ENCODE measurements at places on chromosomes 5 and 9.
A peak's percentile ranks its signal among the peaks of the same experiment; 100 is the strongest.

DNA sequence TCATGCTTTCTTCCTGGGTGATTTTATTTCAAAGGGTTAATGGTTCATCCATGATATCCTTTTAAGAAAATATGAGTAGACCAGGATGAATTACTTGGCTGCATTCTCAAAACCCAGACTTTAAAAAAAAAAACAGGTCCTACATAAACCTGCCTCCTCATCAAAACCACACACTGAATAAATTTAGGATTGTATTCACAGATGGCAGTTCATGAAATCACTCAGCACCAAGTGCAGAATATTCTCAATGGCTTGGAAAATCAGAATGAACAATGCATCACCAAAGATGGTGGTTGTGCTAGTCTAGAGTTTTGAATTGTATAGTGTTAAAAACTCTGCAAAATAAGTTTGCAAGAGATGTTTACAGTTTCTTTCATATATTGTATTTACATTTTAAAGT, 145.4 kb upstream of the GRAMD2B start:
- DNase-seq, result no peak

- no peak for DNase-seq
Measured at GRCh38 chr5:38515646-38516045, 40.8 kb downstream of the LIFR start.

DNA sequence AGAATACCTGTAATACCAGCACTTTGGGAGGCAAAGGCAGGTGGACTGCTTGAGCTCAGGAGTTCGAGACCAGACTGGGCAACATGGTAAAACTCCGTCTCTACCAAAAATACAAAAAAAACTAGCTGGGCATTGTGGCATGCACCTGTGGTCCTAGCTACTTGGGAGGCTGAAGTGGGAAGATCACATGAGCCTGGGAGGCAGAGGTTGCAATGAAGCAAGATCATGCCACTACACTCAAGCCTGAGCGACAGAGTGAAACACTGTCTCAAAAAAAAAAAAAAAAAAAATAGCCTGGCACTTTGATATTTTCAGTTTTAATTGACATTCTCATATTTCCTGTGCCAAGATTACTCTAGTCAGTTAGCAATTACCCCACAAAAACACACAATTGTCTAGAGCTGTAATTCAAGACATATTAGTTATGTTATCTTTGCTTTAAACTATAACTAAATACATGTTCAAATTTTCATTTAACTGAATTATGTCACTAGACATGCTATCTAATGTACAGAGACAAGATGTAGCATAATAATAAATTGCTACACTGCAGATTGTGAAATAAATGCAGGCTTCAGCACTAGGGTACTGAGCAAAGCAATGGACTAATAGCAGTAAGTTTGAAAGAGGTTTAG, 378.2 kb upstream of the GRAMD2B start:
- no peak for DNase-seq

GRCh38 chr5:119036101-119036762, 34.7 kb upstream of the DMXL1 start:
- DNase-seq, result no peak

GRCh38 chr5:107444300-107444699, 226.4 kb downstream of the EFNA5 start:
- DNase-seq, result no peak

DNA sequence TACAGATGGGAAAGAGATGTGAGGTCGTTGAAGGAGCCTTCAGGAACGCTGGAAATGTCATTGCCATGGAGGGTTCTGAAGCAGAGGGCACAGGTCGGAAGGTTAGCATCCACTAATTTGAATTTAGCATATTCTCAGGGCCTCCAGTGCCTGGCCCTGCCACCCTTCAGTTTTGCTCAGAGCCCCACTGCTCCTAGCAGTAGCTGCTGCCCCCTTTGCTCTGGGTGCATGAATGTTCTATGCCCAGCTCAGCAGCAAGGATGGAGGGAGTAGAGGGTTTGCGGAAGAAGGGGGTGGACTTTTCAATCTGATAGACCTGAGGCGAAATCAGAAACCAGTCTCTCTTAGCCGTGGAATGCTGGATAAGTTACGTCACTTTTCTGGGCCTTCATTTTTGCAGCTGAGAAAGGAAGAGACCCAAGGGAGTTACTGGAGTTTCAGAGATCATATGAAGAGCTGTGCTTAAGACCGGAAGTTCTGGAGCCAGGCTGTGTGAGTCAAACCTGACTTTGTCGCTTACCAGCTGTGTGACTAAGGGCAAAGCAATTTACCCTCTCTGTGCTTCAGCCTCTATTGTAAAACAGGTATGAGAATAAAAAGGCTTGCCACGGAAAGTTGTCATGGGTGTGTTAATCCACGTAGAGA, 133.2 kb upstream of the PANK3 start:
- no peak for DNase-seq

- no peak for DNase-seq
Measured at GRCh38 chr5:28369418-28369817, 1331.0 kb upstream of the CDH9 start.

DNA sequence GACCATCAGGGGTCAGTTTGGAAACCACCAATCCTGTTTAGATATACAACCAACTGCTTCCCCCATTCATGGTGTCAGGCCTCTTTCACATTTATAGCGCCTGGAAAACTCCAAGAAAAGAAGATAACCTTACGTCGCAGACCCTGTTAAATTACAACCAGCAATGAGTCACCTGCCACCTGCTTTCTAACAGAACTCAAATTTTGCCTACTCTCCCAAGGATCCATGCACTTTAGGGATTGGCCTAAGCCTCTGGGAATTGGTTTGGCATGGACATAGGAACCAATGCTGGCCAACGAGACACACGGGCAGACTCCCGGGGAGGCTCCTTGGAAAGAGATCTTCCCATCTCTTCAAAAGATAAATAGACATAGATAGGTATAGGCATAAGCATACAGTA, 87.0 kb downstream of the FEM1C start:
- DNase-seq, result no peak

- no peak for DNase-seq
Measured at GRCh38 chr5:39717176-39717897, 292.6 kb upstream of the DAB2 start.

- no peak for DNase-seq
Measured at GRCh38 chr5:80816590-80816989, 143.6 kb upstream of the RASGRF2 start.

GRCh38 chr9:76525196-76525595, 66.2 kb downstream of the GCNT1 start:
- DNase-seq, result no peak

- DNase-seq, result no peak
Measured at GRCh38 chr5:10503997-10504793, 59.7 kb upstream of the ANKRD33B start.

DNA sequence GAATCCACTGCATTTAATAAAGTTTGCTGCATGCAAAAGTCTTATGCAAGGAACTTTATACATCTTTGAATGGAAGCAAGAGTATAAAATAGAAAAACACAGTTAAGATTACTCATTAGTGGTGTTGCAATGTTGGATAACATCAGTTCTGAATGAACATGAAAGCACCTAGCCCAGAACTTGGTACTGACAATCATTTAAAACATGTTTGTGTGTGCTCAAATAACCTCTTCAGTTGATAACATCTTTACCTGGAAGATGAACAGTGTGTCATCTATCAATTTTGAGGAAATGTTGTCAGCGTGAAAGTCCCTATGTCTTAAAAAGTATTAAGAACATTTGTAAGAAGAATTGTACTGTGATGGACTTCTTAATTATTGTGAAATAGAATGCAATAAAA, 370.4 kb upstream of the GRAMD2B start:
- DNase-seq, result no peak

DNA sequence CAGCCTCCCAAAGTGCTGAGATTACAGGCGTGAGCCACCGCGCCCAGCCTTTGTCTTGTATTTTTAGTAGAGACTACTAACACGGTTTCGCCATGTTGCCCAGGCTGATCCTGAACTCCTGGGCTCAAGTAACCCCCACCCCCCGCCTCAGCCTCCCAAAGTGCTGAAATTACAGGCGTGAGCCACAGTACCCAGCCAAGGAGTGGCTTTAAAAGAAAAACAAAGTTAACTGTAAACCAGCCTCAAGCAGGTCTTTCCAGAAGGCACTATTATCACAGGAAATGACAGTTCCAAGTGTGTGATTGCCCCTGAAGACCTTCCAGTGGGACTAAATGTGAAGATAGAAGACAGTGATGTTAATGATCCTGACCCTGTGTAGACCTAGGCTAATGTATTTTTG, 31.1 kb downstream of the SIL1 start:
- no peak for DNase-seq

DNA sequence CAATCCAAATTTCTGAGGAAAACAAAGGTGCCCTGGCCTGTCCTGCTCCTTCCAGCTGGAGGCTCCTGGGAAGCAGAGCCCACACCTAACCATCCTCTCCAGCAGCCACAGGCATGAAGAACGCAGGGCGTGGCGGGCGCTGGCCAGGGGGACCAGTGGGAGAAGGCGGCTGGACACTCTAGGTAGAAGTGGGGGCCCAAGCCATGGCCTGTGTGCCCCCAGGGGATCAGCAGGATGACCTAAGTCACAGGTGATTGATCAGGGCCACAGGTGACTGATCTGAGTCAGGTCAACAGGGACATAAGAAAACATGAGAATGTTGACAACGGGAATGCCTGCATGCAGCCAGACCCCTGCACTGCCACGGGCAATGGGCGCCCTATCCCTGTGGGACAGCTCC, 3.4 kb downstream of the QSOX2 start:
- DNase-seq, result no peak

DNA sequence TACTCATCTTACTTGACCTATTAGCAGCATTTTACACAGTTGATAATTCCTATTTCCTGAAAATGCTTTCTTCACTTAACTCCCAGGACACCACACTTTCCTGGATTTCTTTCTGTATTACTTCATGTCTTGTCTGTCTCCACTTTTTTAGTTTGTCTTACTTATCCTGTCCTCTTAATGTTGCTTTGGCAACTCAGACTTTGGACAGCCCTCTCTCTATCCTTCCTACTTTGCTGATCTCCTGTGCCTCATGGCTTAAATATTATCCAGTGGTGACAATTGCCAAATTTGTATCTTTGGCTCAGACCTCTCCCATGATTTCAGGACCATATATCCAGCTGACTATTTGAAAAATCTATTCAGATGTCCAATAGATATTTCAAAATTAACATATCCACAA, 39.8 kb upstream of the NUDT12 start:
- DNase-seq, result no peak

- peak; percentile 34 for DNase-seq
Measured at GRCh38 chr5:112492291-112492690, 73.2 kb upstream of the EPB41L4A start.

DNA sequence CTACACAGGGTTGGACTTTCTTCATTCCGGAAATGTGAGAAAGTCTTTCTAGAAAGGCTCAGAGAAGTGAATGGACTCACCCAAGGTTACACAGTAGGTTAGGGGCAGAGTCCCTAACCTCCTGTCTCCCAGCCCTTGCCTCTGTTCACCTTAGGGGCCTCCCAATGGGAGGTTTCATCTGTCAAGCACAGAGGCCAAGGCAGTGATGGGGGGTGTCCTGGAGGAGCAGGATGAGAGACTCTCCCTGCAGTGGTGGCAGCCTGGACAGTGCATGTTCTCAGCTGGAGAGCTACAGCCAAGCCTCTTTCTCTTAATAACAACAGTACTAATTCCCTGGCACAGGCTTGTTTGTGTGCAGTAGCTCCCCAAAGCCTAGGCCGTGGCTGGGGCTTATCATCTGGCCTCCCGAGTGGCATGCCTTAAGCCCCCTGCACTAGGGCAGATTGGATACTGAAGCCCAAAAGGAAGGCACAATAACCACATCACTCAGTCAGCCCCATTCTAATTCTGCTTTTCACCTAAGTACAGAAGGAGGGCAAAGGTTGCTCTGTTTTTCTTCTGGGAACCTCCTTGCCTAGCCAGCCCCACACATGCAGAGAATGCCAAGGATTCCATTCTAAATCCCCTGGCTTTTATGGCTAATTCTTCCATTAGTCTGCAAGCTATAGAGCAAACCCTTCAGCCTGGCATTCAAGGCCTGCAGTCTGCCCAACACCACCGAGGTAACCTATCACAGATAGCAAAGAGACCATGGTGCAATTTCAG, 50.2 kb upstream of the XPA start:
- DNase-seq, result no peak

DNA sequence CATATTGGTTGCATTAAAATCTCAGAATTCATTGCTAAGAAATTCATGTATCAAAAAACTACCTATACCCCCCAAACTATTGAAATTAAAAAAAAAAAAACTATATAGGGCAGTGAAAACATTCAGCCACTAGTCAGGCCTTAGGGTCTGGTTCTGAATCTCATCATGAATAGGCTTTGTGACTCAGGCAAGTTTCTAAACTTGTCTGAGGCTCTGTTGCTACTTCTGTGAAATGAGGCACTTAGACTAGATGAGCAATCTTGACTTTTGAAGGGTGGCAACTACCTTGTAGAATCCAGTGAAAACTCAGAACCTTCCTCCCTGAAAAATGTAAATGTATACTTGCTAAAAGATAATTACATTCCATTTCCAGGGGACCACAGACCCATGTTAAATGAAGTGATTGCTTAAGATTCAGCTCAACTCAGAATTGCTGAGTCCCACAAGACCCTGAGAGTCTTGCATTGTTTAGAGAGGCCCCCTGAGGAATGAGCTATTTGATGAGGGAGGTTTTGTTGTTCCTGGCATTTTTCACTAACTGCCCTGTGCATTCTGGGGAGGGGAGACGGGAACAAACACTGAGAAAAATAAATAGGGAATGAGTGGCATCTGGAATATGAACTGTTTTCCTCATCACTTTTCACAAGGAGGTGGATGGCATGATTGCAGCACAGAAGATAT, 29.5 kb downstream of the RAI14 start:
- DNase-seq, result no peak

GRCh38 chr9:95710446-95710845, 165.0 kb upstream of the ERCC6L2 start:
- DNase-seq, result no peak

DNA sequence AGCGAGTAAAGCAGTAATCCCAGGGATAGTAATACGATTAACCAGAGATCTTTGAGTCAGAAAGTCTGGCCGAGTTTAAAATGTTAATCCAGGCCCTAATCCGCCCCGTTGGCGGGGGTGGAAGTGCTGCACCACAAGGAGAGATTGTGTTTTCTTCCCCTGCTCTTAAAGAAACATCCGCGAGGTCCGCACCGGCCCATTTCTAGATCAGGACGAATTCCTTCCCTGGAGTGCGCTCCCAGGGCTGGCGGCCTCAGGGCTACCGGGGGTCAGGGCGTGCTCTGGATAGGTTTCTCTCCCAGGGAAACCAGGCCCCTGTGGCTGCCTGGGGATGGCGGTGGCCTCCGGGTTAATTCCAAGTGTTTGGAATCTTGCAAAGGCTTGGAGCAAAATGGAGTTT, 9.3 kb upstream of the NEUROG1 start:
- no peak for DNase-seq

DNA sequence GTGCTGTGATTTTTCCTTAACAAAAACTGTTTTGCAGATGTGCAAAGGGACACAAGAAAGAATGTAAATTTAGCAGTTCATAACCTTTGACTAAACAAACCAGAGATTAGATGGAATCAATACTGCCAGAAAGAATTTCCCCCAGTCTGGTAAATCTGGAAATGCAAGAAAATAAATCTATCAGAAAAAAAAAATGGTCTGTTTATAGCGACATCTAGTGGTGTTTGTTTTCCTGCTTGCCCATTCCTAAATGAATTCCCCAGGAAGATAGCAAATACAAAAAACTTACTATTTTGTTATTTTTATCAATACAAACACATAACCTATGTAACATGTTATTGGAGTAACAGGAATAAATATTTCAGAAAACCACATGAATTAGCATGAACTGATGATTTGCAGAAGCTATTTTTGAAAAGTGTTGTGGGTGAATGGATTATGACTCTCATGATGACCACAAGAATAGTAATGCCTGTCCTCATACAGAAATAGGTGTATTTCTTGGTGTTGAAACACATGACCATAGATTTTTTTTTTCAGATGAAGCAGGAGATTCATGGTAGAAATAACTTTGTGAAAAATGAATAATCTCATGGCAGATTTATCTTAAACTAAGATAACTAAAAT, 1703.8 kb downstream of the MAT2B start:
- no peak for DNase-seq
